ENCODE measurements at places on chromosomes 6 and 20. TPM values are rescaled to one million over a fixed set of nuclear protein-coding genes. Genes with fewer than 3 reads are reported as not detected.

DNA sequence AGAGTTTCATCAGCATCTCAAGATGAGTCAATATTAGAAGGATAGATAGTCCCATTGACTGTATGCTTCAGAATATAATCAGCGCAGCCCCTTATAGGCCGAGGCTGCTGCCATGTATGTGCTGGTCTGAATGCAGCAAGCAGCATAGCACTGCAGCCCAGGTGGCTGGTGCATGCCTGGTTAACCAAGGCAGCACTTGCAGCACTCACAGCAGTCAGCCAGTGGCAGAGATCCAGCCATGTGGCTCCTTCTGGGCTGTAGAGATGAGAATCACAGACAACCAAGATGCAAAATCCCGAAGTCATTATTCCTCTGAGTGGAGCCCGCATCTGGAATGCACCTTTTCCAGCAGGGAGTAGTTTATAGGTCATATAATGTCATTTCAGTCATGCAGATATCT is 251.9 kb downstream of the UST start:
- peaks cover 8% of the 10 kb centered on the region for H3K4me1 ChIP-seq
- no peak overlapping the region for H3K4me3 ChIP-seq
- no peaks in the 10 kb centered on the region for H3K27me3 ChIP-seq
- H3K27ac ChIP-seq: no peak overlapping the region

- no peak overlapping the region for H3K4me3 ChIP-seq
- DNase-seq: no peak
- H3K4me1 ChIP-seq: peaks cover 27% of the 10 kb centered on the region
Observed at GRCh38 chr20:49603209-49603627, 35.3 kb upstream of the PTGIS start.

DNA sequence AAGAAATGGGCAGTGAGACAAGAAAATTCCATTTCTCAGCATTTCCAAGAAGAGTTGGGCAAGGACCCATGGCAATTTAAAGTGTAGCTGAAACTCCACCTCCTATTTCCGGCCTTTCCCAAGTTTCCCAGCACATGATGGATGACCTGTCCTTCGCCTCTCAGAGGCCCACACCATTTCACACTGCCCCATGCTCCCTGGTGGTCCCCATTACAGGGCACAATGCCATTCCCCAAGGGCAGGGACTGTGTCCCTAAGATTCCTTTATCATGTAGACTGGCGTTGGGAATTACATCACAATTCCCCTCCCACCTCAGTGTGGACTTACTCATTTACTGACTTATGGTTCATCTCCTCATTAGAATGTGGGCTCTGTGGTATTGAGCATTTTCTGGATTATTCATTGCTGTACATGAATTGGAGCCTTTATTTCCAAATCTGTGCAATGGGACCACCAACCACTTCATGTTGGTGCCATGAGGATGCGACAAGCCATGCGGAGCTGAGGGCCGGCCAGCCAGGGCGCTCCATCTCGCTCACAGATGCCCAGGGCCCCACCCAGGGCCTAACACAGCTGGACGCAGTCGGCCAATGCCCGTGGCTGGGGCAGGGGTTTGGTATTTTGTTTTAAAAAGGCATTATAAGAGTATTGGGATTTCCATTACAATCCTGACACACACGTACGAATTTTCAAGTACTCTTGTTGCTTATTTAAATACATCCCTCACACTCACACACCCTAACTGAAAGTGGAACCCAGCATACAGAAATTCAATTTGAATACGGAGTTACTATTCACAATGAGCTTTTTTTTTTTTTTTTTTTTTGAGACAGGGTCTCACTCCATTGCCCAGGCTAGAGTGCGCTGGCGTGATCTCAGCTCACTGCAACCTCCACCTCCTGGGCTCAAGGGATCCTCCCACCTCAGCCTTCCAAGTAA is 5.4 kb downstream of the ACSS1 start:
- no peaks in the 10 kb centered on the region for H3K27me3 ChIP-seq
- peaks cover 1% of the 10 kb centered on the region for H3K36me3 ChIP-seq
- DNase-seq: no peak
- peaks cover 55% of the 10 kb centered on the region for H3K4me1 ChIP-seq

EDN1 gene
- 0.12 TPM for total RNA-seq

All from activated T-cell treated with anti-CD3 and anti-CD28 coated beads, Interleukin-2, amount 50 U/mL, for 72 hours (primary cell).